ENCODE measurements at places on chromosomes 1 and 21.

DNA sequence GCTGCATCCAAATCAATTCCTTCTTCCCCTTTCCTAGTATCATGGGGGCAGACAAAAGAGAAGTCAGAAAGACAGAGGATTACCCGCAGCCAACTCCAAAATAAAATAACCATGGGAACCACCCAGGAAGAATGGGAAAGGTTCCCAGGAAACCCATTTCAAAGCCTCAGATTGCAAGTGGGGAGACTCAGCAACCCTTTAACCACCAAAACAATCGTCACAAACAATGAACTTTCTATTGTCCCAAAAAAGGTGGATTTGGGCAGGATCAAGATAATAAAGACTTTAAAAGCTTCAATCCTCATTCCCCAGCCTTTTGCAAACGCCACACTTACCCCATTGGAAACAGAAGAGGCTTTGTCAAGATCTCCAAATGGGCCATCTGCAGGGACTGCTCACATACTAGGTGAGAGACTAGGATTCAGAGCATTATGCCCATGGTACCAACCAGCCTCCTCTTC lies 5.1 kb downstream of the TIAM1 start:
- DNase-seq, result no peak

- DNase-seq, result no peak
Measured at GRCh38 chr1:219209578-219209977, 35.9 kb downstream of the LYPLAL1 start.

- DNase-seq, result no peak
Measured at GRCh38 chr1:103177108-103177775, 68.9 kb upstream of the COL11A1 start.

DNA sequence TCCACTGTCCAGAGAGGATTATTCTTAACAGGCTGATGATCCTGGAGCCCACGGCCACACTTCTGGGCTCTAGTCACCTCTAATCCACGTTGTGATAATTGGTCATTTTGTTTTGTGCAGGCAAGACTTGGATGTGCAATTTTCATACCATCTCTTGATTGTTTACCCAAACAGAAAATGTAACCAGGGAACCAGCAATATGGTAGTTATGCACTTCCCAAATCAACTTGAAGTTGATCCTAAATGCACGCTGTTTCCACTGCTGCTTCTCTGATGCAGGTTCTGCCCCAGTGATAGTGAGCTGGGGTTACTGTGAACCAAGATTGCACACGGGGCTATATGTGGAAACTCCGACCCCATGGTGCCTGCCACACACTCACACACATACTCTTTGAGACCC lies 14.7 kb upstream of the KCNJ15 start:
- no peak for DNase-seq

DNA sequence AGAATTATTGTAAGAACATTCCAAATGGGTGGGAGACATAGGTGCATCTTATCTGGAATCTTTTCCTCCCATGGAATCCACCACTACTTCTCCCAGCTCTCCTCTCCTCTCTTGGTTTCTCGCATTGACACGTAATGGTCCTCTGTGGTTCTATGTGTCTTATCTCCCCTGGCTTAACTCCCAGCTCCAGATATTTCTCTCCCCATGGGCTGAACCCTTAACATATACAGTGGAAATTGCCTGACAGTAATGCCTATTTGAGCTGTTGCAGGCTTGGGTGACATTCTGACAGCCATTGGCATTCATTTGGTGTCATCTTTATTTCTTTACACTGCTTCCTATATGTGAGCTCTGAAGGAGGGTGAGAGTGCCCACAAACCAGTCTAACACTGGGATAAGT lies 118.3 kb downstream of the SPATA46 start:
- DNase-seq, result no peak

DNA sequence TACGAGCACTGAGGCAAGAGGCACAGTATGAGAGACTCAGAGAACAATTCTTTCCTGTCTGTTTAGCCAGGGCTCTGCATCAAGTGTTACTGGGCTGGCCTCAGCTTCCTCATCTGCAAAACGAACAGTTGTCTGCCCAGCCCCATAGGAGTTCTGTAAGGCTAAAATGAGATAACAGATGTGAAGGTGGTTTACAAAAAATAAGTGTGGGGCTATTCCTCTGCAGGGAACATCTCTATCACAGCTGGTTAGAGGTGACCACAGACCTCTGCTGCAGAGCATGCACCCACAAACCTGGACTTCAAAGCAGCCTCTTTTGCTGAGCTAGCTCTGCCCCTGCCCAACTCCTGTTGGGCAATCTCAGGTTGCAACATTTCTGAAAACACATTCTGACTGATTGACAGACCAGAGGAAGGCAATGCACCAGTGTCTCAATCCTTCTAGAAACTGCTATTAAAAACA lies 10.5 kb upstream of the OLIG1 start:
- DNase-seq, result no peak

DNA sequence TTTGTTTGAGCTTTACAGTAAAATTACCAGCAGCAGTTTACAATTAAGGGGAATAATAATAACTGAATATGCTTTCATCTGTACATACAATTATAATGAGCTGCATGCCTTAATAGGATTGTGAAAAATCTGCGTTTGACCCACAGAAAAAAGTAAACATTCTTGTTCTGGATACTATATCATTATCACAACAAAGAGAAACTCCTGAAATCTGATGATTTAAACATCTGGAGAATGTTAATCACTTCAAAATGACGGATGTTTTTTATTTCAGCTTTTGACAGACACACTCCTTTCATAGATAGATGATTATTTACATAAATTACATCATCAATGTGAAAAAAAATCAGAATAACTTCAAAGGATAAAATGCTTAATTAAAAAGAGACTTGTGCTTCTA lies 58.5 kb downstream of the TYW3 start:
- DNase-seq, result no peak

- DNase-seq, result no peak
Measured at GRCh38 chr1:230354005-230354404, 72.1 kb downstream of the PGBD5 start.

DNA sequence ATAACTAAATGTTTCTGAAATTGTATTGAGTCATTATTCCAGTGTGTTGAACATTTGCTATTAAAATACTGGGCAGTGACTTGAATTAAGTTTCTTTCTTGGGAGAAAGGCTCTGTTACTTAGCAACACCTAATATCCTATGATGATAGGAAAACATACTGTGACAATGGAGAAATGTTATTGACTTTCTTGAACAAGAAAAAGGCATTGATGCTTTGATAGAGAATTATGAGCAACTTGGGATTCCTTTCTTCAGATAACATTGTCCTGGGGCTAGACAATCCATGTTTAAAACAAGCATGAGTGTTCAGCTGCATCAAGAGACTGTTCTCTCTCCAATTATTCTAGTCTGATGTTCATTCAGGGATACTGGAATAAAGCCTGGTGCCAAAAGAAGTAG lies 215.9 kb upstream of the L1TD1 start:
- DNase-seq, result no peak

- DNase-seq, result peak; percentile 8
Measured at GRCh38 chr1:80540149-80540548, 1260.6 kb upstream of the ADGRL2 start.

DNA sequence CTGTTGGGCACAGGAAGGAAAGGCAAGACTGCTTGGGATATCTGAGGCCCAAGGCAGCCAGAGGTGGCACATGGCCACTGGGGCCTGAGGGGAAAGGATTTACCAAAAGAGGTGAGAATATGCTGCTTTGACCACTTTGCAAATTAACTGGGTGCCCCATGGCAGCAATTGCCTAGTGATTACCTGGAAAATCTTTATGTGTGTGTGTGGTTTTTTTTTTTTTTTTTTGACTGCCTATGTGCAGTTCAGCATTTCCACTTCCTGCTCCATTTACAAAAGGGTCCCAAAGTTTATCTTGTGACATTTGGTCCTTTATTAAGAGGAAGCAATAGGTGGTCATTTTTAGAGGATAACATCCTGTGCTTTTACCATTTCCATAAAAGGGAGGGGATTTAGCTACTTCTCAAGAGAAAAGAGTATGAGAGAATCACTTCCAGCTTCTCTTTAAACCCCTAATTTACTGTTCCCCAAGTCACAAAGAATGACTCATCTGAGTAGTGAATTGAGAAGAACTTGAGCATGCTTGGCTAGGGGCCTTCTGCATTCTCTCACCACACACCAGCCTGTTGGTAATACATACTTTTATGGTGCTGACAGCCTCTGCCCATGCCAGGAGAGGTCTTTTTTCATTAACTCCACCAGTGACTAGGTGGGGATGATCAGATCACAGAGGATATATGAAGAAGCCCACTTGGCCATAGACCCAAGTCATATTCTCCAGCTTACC lies 52.1 kb downstream of the SYDE2 start:
- peak; percentile 82 for DNase-seq

DNA sequence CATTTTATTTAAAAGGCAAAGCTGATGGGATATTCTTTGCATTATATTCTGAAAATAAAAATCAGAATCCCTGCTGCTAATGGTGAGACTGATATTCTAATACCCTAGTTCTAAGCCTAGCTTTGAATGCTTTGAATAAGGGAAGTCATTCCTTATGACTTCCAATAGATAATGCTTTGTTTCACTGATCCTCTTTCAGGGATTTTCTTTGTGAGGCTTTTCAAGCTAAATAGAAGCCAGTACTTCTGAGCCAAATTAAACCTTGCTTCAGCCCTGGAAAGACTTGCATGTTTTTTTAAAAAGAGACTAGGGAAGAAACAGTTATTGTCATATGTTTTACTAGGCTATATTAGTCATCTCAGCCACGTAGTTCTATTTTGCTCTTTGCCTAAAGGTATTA lies 68.5 kb upstream of the CACYBP start:
- no peak for DNase-seq

DNA sequence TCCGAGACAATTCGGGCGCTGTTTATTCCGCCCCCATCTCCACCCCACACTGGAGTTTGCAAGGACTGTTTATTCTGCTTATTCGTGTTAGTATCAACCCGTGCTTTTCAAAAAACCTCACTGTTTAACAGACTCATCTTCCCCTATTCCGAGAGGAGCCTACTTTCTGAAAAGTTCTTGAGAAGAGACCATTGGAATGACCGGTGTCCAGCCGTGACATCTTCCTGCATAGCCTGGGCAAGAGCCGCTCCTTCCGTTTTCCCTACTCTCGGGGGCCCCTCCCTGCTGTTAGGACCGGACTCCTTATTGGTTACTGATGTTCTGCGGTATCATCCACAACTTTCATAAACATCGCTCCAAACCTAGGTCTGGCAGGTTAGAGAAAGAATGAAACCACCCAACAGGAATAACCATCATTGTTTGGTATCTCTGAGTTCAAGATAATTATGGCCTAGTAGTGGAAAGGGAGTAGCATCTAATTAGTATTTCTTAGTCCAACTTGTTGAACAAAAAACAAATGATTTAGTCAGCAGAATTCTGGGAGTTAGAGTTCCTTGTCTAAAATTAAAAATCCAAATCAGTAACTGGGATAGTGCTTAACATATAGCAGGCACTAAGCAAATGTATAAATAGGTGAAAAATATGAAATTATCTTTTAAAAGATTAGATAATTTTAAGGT lies 837 bp downstream of the STXBP3 start:
- DNase-seq, result peak; percentile 76

DNA sequence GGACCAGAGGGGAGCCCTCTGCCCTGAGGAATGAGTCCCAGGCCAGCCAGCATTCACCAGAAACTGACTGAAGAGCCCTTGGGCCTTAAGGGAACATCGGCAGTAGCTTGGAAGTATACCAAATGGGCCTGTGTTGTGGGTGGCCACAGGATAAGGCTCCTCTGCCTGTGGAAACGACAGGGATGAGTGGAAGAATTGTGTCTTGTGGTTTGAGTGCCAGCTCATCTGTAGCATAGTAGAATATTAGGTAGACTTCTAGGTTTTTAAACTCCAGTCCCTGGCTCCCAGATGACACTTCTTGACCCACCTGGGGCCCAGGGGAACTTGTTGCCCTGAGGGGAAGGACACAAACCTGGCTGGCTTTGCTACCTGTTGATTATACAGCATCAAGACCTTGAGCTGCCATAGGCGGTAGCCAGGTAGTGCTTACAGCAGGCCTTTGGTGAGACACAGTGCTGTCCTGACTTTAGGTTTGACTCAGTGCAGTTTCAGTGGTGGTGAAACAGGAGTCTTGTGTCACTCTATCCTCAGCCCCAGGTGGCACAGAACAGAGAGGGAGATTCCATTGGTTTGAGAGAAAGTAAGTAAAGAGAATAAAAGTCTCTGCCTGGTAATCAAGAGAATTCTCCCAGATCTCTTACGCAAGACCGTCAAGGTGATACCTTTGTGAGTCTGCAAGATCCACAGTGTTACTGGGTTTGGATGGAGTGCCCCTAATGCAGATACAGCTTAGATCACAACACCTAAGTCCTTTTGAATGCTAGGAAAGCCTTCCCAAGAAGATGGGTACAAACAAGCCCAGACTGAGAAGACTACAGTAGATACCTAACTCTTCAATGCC lies 50.2 kb downstream of the RABGAP1L start:
- no peak for DNase-seq

DNA sequence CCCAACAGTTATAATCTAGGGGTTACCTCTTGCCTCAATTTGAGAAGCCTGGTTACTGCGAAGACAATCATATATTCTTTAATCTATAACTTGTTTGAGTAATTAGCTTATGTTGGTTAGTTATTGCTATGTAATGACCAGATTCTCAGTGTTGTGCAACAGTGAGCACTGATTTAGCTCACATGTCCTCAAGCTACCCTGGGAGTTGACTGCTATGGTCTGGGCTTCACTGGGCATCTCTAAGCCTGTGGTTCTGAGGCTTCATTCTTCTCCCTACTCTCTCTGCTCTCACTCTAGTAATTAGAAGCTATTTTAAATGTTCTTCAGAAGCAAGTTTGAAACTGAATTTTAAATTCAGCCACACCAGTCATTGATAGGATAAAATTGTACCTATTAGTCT lies 371.8 kb downstream of the PBX1 start:
- DNase-seq, result no peak

DNA sequence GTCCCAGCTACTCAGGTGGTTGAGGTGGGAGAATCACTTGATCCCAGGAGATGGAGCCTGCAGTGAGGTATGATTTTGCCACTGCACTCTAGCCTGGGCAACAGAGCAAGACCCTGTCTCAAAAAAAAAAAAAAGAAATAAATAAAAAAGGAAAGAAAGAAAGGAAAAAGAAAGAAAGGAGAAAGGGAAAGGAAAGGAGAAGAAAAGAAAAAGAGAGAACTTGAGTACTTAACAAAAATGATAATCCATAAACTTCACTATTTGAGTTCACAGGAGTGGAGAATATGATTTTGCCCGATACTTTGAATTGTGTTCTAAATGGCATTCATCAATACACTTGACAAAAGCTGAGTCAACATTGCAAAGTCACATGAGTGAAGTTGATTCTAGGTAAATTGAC lies 23.8 kb upstream of the ZNF281 start:
- no peak for DNase-seq

DNA sequence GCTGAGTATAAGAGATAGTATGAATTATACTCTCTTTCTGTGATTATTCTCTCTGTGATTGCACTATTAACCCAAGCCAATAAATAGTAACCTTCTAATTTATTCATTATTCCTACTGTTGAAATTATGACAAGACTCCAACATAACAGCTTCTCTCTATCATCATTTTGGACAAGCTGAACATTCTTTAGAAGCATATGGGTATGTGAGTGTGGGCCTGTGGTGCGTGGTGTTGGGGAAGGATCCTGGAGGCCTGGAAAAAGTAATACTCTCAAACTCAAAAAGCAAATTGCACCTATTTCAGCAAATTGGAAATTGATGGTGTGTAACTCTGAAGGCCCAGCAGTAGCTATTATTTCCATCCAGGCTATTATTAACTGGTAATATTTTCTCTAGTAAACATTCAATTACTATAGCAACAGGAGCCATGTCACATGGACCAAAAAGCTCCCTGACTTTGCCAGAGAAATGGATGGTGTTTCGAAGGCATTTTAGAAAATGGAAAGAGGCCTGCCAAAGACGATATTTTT lies 502.8 kb downstream of the LTN1 start:
- no peak for DNase-seq

- DNase-seq, result no peak
Measured at GRCh38 chr21:44778499-44778911, 23.1 kb downstream of the UBE2G2 start.
